ENCODE measurements at places on chromosomes 13 and 19. TPM values are rescaled to one million over a fixed set of nuclear protein-coding genes. Genes with fewer than 3 reads are reported as not detected.

The GAPDHS gene
- total RNA-seq = 0.10 TPM

The SLC7A9 gene
- total RNA-seq = 0.43 TPM

The RFPL4AL1 gene
- 0.17 TPM for total RNA-seq

The GADD45B gene
- total RNA-seq = 119 TPM

The IGSF23 gene
- total RNA-seq = 0.53 TPM

Measured in A549 treated with AZD2906 at 1 μM for 4 hours (cell line).